ENCODE measurements at places on chromosomes 4 and X.

- no peak for DNase-seq
Observed at GRCh38 chr4:172721659-172722058, 447.0 kb upstream of the GALNT7 start.

DNA sequence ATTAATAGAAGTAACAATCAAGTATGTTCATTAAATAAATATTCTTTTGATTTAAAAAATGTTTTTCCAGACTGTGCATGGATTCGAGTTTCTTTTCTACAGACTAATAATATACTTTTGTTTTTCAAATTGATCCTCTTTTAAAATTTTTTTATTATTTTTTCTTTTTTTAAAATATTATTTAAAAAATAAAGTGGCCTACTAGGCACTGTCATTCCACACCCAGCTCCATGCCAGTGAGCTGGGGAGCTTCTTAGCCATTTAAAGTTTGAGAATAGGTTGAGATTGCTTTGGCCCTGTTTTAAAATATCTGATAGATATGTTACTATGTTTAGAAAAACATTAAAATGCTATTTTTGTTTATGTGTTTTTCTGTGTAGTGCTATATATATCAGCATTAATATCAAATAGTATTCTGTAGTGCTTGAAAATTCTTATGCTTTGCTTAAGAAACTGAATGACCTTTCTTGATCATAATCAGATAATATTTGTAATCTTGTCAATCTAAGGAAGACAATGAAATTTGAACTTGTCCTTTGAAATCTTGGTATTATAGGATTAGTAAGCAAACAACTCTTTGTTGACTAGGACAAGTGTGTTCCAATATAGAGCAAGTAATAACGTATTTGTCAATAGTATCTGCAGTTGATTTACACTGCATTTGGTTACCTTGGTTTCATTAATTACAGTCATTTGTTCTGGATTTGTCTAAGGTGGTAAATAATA is 12.6 kb downstream of the PCDH10 start:
- DNase-seq, result no peak

DNA sequence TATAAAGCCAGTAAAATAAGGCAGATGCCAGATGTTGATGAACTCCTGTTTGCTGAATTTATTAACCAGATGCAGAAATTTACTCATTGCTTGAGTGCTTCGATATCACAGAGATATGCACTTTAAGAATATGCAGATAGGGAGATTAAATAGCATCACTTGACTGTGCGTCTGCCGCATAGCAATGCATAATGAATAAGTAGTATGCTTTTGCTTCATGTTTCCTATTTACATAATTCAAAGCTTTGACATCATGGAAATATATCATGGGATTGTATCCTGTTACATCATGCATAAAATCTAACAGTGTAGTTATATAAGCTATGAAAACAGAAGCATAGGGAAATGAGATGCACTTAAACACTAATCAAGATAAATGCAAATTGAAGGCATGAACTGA is 45.9 kb downstream of the VEGFC start:
- DNase-seq, result no peak

DNA sequence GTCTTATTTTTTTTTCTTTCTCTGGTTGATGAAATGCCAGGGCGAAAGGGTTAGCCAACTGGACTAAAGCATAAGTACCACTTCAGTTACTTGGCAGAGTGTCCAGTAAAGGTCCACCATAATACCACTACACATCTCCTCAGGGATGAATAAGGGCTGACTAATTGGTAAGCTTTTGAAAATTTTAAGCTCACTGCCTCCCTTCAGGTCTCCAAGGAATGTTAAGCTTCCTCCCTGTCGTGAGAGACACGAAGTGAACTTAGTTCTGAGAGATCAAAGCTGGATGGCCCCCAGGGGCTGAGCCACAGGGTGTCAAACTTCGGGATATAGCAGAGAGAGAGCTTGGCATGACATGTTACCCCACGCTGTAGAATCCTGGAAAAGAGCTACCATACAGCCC is 111.4 kb downstream of the VSIG4 start:
- no peak for DNase-seq

GRCh38 chr4:6504900-6505496 is 32.6 kb upstream of the PPP2R2C start:
- DNase-seq, result no peak

DNA sequence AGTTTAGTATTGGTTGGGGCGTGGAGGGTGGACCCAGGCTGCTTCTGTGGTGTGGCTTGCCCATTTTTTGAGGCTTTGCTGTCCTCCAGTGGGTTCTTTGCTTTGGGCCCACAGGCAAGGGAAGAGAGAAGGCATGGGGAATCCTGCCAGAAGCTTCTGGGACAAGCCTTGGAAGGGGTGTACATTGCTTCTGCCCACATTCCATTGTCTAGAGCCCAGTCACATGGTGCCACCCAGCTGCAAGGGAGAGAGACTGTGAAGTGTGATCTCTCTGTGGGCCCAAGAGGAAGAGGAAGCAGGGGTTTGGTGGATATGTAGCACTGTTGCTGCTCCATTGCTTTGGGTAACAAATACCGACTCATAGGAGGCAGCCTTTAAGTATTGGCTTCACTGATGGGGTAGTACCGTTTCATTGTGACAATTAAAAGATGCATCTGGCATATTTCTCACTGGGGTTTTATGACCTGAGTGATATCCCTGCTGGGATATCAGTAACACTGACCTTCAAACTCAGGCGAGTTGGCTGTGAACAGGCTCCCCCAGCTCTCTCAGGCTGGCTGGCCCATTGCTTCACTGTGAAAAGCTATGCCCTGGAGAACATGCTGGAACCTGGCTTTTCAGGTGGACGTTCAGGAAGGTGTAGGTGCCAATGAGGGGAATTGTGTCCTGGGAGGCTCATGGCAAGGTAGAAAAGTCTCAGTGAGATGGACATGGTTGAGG is 85.9 kb downstream of the CLDN34 start:
- no peak for DNase-seq

GRCh38 chr4:24913119-24913485 is 260 bp upstream of the CCDC149 start:
- no peak for DNase-seq

GRCh38 chr4:172155838-172156345 is 342.7 kb downstream of the GALNTL6 start:
- DNase-seq, result no peak

DNA sequence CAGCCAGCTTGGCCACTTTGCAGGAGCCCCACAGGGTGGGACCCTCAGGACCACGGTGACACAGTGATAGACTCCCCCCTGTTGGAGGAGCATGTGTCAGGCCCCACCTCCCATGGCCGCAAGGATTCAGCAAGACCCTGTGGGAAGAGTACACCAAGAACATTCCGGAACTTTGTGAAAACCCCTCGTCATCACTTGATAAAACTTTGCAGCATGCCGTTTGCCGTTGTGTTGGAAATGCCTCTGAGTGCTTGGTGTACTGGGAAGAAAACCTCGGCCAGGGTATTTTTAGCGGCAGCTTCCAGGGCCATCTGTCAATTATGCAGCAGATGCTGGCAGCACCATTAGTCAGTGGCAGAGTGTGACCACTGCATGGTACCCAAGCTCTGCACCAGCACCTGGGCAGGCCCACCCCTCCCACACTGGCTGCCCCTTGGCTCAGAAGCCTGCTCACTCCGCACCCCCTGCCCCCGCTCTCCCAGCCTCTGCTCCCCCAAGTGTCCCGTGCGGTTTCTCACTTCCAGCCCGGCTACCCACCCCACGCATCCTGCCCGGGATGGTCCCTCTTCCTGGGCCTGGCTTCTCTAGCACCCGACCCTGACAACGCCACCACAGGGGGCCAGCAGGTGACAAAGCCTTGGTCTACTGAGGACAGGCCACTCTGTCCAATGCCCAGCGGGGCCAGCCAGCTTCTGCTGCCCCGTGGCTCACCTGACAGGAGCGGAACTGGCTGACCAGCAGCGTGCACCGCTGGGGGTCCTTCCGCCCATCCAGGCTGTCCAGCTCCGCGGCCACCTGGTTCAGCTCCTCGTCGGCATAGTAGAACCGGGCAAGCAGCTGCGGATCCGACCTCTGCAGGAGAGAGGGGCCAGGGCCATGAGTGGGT is 65.0 kb downstream of the ZFYVE28 start:
- peak; percentile 2 for DNase-seq

DNA sequence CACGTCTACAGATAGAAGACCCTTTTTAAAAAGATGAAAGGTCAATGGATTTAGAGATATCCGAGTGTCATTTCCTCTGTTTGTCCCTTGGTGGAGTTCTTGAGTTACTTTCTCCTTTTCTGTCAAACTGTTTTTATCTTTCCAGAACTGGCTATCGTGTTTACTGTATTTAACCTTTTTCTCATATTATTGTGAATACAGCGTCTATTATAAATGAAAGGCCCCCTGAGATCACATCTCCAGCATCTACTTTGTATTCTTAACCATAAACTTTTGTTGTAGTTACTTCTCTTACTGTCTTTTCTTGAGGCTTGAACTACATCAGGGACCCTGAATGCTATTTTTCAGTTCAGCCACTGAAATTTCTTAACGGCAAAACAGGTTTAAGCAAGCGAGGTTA is 4.0 kb upstream of the PCDH7 start:
- DNase-seq, result no peak

GRCh38 chr4:8110071-8110986 is 48.3 kb downstream of the ABLIM2 start:
- DNase-seq, result peak; percentile 29

DNA sequence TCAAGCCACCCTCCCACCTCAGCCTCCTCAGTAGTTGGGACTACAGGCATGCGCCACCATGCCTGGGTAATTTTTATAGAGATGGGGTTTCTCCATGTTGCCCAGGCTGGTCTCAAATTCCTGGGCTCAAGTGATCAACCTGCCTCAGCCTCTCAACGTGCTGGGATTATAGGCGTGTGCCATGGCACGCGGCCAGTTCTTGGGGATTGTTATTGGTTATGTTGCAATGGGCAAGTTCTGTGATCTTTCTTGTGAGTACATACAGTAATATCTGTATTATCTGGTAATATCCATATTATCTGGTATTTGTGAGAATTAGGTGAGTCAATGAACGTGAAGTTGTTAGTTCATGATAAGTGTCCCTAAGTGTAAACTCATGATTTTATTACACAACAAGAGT is 90.3 kb upstream of the TBL1X start:
- DNase-seq, result no peak

DNA sequence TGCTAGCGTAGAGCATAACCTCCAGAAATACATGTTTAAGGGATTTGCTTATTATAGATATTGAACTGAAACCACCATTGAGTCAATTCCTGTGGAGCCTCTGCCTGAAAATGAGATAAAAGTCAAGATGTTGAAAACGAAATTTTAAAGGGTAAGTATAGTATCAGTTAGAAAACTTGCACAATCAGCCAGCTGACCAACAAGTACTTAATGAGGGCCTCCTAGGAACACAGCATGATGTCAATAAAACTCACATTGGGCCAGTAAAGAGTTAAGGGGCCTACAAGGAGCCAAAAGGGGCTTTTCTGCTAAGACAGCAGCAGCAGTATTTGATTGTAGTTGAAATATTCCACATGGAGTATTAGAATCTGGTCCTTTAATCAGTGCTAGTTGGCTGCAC is 314.1 kb upstream of the PPARGC1A start:
- DNase-seq, result no peak

- DNase-seq, result peak; percentile 39
Observed at GRCh38 chr4:87005690-87006425, 71.0 kb downstream of the AFF1 start.

- no peak for DNase-seq
Observed at GRCh38 chr4:108700081-108700757, 49.8 kb downstream of the OSTC start.

GRCh38 chr4:52366621-52367020 is 292.5 kb downstream of the USP46 start:
- no peak for DNase-seq

DNA sequence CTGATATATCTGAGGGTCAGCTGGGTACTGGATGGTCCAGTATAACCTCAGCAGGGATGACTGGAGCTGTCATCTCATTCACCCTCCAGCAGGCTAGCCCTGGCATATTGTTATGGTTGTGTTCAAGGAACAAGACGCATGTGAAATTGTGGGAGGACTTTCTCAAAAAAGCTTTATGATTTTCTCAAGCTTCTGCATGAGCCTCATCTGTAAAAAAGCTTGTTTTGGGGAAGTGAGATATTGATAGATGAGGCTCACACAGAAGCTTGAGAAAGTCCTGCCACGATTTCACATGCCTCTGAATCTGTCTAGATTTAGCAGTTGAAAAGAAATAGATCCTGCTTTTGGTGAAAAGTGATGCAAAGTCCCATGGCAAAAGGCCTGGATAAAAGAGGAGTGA is 93.4 kb downstream of the SPCS3 start:
- no peak for DNase-seq

DNA sequence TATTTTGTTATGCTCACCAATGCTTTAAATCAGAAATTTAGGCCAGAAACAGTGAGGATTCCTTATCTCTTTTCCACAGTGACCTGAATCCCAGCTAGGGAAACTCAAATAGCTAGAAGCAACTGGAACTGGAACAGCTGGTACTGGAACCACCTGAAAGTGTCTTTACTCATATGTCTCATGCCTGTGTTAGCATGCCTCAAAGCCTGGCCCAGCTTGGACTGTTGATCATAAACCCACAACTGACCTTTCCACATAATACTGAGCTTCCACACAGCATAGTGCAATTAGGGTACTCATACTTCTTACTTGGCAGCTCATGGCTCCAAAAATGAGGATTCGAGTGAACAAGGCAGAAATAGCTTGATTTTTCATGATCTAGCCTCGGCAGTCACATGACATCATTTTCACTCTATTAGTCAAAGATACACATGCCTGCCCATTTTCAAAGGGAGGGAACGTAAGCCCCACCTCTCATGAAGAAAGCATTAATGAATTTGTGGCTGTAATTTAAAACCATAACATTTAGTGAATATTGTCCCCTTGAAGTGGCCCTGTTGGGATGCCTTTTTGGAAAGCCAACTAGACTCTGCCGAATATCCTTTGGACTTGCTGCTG is 80.8 kb upstream of the ACSL1 start:
- no peak for DNase-seq

GRCh38 chrX:152897222-152898131 is at the start of gene ZNF185:
ZNF185 (plus strand) TSS chrX:152898067; CDS start chrX:152914490, 16,423 bp downstream.
- DNase-seq, result no peak

GRCh38 chrX:132214518-132214917 is 4.7 kb downstream of the RAP2C start:
- DNase-seq, result no peak

DNA sequence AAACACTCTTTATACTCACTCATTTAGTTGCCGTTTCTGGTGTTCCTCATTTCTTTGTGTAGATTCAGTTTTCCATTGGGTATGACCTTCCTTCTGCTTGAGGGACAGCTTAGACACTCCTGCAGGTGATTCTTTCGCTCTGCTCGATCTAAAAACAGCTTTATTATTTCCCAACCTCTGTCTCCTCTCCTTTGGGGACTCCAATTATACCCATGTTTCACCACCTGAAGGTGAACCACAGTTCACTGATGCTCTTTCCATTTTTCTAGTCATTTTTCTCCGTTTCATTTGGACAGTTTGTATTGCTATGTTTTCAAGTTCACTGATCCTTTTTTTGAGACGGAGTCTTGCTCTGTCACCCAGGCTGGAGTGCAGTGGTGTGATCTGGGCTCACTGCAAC is 4.6 kb upstream of the FGFRL1 start:
- no peak for DNase-seq

GRCh38 chrX:39437670-39438441 is 636.6 kb downstream of the MID1IP1 start:
- no peak for DNase-seq

GRCh38 chrX:40062525-40063155 is 35.1 kb downstream of the BCOR start:
- DNase-seq, result no peak

- no peak for DNase-seq
Observed at GRCh38 chrX:152399395-152399794, 51.7 kb downstream of the GABRA3 start.
